ENCODE measurements at places on chromosomes 2 and 18. TPM values are rescaled to one million over a fixed set of nuclear protein-coding genes. Genes with fewer than 3 reads are reported as not detected.

- no peaks in the 10 kb centered on the region for H3K4me1 ChIP-seq
- H3K27me3 ChIP-seq, result no peaks in the 10 kb centered on the region
- no peak overlapping the region for H3K27ac ChIP-seq
- H3K4me3 ChIP-seq, result no peak overlapping the region
Observed at GRCh38 chr2:555164-555922, 121.9 kb downstream of the TMEM18 start.

Gene CCDC102B
- 4.4 TPM for total RNA-seq

Gene CDH20
- not detected for total RNA-seq

DNA sequence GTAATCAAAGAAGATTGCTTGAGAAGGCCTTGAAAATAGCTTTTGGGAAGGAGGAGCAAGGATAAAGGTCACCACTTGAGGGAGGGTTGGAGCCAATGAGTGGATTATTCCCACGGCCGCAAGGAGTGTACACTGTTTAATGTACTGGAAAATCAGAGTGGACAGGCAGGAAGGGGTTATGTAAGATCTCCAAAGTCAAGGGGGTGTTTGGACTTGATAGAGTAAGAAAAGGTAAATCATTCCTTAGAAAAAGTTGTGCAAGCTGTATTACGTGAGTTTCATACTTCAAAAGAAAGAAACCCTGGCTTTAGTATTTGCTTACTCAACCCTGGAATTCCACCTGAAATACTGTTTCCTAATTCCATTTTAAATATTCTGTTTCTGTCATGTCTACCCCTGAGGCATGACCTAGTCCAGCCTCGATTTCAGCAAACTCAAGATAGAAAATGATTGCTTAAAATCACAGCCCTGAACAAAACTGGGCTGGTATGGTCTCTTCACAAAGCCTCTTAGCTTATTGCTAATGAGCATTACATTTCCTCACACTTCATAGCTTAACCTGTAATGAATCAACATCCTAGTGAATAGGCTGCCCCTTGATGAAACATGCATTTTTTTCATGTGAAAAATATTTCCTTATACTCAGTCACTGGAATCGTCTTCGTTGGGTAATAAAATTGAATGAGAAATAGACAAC, 1.1 kb downstream of the MREG start:
- no peak for DNase-seq
- no peak overlapping the region for H3K4me3 ChIP-seq
- no peak overlapping the region for H3K27ac ChIP-seq
- H3K4me1 ChIP-seq, result peaks cover 43% of the 10 kb centered on the region
- no peaks in the 10 kb centered on the region for H3K36me3 ChIP-seq
- H3K27me3 ChIP-seq, result no peaks in the 10 kb centered on the region
